ENCODE measurements at places on chromosomes 3 and 15. TPM values are rescaled to one million over a fixed set of nuclear protein-coding genes. Genes with fewer than 3 reads are reported as not detected.

- H3K4me3 ChIP-seq, result no peak overlapping the region
- no peaks in the 10 kb centered on the region for H3K36me3 ChIP-seq
- peaks cover 6% of the 10 kb centered on the region for H3K27me3 ChIP-seq
- no peak for DNase-seq
These were observed 10.2 kb downstream of the C3orf20 start for GRCh38 chr3:14685179-14685578.

The TMEM40 gene
- total RNA-seq, result not detected

The KCNMB3 gene
- 2.3 TPM for total RNA-seq

DNA sequence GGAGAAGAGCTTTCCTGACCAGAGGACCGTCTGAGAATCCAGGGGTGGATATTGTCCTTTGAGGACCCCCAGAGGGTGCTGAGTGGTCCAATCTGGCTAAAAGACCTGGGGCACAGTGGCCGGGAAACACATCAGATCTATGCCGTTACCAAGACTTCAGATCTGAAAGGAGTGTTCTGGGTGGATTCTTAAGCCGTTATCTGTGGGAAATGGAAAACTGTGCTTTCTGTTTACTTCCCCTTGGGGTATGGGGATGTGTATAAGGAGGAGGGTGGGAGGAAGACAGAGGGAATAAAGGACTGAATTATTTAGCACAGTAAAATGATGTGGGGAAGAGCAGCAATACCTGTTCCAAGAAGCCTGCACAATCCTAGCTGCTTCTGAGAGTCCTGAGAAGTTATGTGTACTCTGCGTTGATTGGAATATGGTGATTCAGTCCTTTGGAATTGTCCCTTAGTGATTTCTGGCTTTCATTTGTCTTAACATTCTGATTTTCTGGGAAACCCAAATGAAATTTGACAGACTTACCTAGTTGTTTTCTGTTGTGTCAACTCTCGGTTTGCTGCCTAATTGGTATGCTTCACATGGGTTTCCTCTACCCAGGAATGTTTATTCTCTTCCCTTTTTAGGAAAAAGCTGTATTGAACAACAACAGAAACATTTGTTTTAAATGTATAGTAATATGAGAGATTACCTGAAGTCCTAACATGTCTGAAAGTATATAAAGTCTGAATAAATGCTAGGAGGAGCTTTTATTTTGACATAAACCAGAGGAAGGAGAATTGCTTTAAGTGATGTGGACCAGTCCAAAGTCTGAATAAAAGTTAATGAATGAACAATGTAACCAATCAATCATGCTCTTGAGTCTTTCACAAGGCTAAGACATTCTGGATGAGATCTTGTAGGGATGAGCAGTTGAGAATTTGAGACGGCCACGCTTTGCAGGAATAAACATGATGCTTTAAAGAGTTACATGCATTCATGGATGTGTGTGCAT lies 427.1 kb upstream of the C2CD4B start:
- no peak overlapping the region for H3K27ac ChIP-seq
- H3K4me3 ChIP-seq, result no peak overlapping the region
- H3K36me3 ChIP-seq, result no peaks in the 10 kb centered on the region
- no peaks in the 10 kb centered on the region for H3K27me3 ChIP-seq
- no peaks in the 10 kb centered on the region for H3K4me1 ChIP-seq

The ACKR2 gene
- not detected for total RNA-seq

The GOLGA8G gene
- not detected for total RNA-seq

Measured in endothelial cell of umbilical vein (primary cell).